Right lung (tissue), 10 donors: ENCODE measurements at places on chromosomes 2 and 18. TPM values are rescaled to one million over a fixed set of nuclear protein-coding genes. Genes with fewer than 3 reads are reported as not detected.

Gene CREG2
- 0.81 TPM for polyA plus RNA-seq

DNA sequence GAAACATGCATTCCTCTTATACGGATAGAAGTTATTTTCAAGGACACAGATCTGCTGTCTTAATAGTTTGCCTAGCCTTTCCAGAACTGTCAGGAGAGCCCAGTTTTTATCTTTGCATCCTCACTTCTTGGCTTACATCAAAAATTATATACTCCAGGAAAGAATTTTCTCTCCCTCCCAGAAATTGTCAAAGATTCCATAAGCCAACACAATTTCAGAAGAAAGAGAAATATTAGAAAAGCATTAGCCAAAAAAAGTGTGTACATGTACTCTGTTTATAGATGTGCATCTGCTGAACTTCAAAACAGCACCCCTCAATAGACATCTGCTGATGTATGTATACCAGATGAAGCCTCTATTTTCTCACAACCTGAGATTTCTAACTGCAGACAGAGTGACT, 210.4 kb downstream of the METTL4 start:
- DNase-seq: no peak

GRCh38 chr2:48346124-48346536, 183.8 kb upstream of the STON1 start:
- DNase-seq: no peak

- no peak for DNase-seq
These were observed 277.3 kb downstream of the MBD2 start for GRCh38 chr18:53947092-53947640.

DNA sequence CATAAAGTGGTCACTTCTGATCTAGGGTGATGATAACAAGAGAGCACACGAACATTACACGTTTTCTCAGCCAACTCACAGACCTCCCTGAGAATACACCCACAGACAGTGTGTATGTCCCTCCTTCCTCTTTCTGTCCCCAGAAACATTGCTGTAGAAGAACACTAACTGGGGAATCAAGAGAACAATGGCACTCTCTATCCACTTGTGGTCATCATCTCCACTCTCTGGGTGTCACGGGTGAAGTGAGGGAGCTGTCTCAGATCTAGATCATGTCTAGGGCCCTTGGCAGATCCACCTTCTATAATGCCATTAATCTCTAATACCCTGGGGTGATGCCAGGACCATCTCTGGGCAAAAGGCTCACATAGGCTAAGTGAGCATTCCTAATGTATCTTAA, 97.9 kb downstream of the DNER start:
- DNase-seq: no peak

- no peak for DNase-seq
These were observed 39.5 kb downstream of the ZNF804A start for GRCh38 chr2:184637781-184638180.

Gene TXNDC2
- polyA plus RNA-seq: not detected

DNA sequence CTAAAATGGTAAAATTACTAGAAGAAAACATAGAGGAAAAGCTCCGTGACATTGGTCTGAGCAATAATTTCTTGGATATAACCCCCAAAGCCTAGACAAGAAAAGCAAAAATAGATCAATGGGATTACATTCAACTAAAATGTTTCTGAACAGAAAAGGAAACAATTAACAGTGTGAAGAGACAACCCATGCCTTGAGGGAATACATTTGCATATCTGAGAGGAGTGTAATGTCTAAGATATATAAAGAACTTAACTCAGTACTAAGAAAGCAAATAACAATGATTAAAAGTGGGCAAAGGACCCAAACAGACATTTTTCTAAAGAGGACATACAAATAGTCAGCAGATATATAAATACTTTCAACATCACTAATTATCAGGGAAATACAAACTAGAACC, 206.2 kb downstream of the VAPA start:
- no peak for DNase-seq

DNA sequence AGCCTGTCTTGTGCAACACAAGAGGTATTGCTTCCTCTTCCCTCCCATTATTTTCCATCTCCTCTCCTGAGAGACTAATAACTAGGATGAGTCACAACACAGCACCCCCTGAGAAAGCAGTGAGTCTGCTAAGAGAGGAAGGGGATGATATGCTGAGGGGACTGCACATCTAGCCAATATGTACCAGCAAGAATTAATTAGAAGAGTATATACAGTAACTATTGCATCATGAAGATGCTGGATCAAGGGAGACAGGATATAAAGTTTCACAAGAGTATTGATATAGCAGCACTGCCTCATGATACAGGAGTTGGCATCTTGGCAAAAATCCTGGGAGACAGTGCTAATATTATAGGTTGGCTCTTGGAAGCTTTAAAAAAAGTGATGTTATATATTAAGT, 289.9 kb upstream of the RBMS1 start:
- DNase-seq: no peak

- no peak for DNase-seq
These were observed 36.4 kb upstream of the IL1R1 start for GRCh38 chr2:102106133-102106556.
